Dermis microvascular lymphatic vessel endothelial cell (primary cell): ENCODE measurements at places on chromosomes 6 and 20. TPM values are rescaled to one million over a fixed set of nuclear protein-coding genes. Genes with fewer than 3 reads are reported as not detected.

Gene VGLL2
- total RNA-seq: not detected in 2 replicates

Gene MUCL3
- total RNA-seq: not detected in 2 replicates

Gene RAD21L1
- not detected in 2 replicates for total RNA-seq

DNA sequence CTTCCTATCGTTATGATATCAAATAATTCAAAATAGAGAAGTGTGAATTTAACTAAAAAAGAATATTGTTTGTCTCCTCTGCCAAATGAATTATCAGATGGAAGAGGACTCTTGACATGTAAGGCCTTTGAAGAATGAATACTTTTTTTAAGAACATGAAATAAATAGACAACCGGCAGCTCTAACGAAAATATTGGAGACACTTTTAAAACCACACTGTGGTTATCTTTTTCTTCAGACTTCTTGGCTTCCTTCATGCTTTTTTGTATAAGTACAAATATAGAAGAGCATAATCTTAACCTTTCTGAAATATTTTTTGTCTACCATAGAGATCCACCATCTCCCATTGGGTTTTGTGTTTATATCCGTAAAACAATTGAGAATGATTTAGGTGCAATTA is 115.2 kb upstream of the SCGN start:
- DNase-seq: no peak

DNA sequence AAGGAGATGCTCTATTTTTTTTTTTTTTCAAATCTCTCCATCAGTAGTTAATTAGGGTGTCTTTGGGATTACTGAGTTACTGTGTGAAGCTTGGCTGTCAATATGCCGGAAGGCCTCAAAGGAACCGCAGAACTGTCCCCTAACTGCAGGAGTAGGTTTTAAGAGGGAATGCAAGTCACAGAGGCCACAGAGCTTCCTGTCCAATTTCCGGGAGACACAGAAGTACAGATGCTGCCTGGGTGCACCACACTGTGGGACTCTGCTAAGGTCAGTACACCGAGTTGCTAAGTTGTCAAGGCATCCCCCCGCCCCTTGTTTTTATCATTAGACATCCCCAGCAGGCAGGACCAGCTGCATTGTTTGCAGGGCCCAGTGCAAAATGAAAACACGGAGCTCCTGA is 120.2 kb upstream of the RAB32 start:
- no peak for DNase-seq

DNA sequence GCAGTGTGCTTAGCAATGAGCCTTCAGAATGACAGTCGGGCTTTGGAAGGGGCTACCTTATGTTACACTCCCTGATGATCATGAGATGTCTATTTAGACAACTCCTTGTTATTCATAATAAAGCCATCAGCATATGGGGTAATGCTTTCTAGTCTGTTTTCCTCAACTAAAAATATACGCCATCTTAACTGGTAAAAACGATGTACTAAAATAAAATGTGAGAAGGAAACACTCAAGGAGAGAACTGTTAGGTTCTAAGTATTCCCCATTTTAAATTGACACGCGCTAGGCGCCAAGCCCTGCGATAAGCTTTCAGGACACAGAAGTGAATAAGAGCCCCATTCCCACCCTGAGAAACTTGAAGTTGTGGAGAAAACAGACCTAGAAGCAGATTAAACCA is 43.6 kb downstream of the SOD2 start:
- no peak for DNase-seq

DNA sequence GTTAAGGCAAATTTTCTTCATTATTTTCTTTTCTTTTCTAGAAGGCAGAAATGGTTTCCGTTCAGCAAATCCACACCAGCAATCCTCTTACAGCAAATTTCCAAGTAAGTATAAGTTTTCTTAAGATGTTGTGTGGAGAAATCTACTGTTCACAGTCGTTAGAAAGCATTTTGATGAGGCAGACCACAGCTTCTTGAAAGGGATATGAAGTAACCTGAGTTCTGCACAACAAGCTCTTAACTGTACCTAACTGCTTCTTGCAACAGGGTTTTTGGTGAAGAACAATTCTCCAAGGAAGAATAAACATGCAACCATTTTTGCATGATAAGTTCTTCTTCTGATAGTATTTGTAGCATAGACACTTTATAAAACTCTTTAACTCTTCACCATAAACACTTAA is 45.3 kb upstream of the STXBP5 start:
- DNase-seq: no peak

DNA sequence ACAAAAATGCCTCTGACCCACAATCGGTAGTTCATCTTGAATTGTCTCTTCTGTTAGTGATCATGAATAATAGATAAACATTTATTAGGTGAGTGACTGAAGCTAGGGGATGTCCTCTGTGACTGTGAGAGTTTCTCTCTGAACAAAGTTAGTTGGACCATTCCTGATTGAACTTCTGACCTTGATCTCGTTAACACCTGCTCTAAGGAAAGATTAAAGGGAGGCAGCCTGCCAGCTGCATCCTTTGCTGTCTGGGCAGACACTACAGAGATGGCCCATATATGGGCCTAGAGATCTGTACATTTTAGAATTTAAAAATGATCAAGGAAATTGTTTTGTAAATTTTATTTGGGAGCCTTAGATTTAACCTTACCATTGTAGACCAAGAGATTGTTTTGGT is 27.3 kb downstream of the MAPK14 start:
- DNase-seq: peak; percentile 25

DNA sequence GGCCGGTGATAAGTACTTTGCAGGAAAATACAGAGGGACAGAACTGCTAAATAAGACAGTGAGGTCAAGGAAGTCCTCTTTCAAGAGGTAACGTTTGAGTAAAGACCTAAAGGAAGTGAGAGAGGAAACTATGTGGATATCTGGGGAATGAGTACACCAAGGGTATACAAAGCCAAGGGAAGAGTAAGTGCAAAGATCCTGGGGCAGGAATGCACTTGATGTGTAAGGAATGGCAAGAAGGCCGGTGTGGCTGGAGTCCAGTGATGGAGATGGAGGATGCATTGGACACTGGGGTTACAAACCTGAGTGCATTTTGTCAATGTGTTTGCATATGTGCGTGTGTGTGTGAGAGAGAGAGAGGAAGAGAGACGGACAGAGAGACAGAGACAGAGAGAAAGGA is 32.1 kb upstream of the TGM2 start:
- no peak for DNase-seq

DNA sequence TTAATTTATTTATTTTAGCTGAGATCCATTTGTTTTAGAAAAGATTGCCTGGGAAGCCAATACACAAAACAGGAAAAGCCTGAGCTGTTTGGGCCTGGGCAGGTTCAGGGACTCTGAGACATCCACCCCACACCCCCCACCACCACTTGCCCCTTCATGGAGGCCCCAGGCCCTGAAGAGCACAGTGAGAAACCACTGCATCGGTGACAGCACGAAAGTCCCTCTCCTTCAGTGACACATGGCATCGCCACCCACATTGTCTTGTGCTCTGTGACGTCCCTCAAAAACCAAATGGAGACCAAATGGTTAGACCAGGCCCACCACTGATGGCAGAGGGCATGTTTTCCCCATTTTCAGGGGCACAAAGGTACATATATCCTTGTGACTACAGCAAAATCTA is 106.4 kb downstream of the SYNDIG1 start:
- DNase-seq: no peak

DNA sequence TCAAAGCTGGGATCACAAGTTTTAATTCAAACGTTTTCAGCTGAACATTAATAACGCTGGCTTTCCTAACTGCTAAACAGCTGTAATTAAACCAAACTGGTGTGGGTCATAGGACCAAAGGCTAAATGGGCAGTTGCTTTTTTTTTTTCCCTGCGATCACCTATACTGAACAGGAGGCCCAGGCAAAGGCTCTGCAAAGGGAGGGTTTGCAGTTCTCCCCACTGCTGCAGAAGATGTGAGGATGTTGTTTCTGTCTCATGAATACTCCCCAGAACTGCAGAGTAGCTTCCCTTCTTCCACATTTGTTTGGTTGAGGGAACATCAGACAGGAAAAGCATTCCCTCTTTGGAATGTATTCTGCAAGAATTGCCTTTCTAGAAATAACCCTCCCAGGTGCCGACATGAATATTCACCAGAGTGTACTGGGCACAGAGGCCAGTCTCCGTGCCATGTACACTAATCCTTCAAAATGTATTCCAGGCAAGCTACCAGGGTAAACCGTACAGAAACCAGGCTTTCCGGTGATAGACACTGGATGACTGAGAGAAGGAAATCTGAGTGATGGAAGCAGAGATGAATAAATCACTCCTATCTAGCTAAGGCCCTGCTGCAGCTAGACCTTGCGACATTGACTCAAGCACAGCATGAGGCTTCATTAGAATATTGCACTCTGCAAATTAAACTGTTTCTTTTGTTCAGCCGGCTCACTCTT is 370.1 kb downstream of the BTBD9 start:
- no peak for DNase-seq
